Skeletal muscle cell (primary cell): ENCODE measurements at places on chromosomes 3 and 15.

GRCh38 chr3:174125267-174125824 lies 727.8 kb downstream of the NLGN1 start:
- DNase-seq, result peak; percentile 4

DNA sequence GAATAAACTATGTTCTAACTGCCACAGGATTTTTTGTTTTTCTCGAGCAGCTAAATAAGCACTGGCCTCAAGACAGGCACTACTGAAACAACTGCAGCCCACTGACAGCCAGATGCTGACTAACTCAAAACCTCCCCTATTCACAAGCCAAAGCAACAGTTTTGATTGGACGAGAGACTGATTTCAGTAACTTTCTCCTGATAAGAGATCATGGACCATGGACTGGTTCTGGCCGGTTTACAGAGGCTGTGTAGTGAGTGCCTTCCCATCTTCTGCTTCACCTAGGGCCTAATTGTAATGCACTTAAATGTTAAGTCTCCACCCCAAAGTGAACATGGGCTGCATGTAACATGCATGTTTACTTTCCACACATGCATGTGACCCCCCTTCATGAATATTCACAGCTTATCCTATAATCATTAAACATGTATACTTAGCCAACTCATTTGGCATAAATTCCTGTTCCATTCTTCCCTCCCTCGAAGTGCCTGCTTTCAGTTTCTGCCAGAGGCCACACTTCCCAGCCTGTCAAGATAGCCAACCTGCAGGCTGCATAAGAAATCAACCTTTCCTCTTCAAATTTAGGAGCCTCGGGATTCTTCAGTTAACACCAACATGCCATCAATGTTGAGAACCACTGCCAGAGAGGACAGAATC lies 108.2 kb downstream of the ULK4 start:
- no peak for DNase-seq

GRCh38 chr3:148319161-148319915 lies 378.4 kb upstream of the AGTR1 start:
- peak; percentile 67 for DNase-seq

- peak; percentile 6 for DNase-seq
Measured at GRCh38 chr15:101445562-101446517, 43.7 kb downstream of the PCSK6 start.

GRCh38 chr3:140292170-140292569 lies 357.2 kb downstream of the CLSTN2 start:
- peak; percentile 46 for DNase-seq

GRCh38 chr3:43894176-43895049 lies 203.7 kb downstream of the ABHD5 start:
- peak; percentile 60 for DNase-seq

GRCh38 chr3:178504128-178504527 lies 32.1 kb upstream of the KCNMB2 start:
- DNase-seq, result no peak

DNA sequence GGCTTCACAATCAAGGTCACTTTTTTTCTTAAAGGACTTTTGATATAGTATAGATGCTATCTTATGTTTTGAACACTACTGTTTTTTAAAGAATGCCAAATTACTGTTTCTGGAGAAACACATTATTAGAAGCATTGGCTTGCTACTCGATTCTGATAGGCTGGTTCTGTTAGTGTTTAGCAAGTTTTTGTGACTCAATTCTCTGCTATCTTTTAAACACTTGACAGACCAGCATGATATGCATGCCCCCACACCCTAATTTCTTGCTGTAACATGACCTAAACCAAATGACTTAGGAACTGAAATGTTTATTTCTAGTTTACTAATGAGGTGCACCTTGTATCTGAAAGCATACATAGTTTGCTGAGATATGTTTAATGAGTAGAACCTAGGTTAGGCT lies 5.5 kb upstream of the IL20RB start:
- no peak for DNase-seq

DNA sequence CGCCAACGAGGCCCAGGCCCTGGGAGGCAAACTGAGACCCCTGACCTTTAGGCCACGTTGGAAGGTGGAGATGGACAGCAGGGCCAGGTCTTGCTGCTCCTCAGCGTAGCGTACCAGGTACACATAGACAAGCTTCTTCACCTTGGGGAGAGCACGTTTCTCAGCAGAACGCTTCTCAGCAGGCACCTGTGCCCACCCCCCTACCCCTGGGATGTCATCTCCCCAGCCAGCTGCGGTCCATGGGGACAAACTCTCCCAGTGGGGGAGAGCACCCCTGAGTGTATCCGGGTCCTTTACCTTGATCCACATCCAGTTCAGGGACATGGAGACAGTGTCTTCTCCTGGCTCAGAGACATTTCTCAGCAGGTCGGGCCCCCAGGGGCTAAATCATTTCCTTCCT lies 21.0 kb downstream of the AP3B2 start:
- no peak for DNase-seq

- DNase-seq, result no peak
Measured at GRCh38 chr3:134060561-134061385, 31.0 kb upstream of the SLCO2A1 start.

GRCh38 chr3:52005571-52005986 lies 9.9 kb upstream of the RPL29 start:
- DNase-seq, result peak; percentile 56

- DNase-seq, result no peak
Measured at GRCh38 chr3:11236588-11237461, 35.4 kb upstream of the ATG7 start.

- no peak for DNase-seq
Measured at GRCh38 chr15:73766598-73766997, 13.4 kb upstream of the INSYN1 start.

DNA sequence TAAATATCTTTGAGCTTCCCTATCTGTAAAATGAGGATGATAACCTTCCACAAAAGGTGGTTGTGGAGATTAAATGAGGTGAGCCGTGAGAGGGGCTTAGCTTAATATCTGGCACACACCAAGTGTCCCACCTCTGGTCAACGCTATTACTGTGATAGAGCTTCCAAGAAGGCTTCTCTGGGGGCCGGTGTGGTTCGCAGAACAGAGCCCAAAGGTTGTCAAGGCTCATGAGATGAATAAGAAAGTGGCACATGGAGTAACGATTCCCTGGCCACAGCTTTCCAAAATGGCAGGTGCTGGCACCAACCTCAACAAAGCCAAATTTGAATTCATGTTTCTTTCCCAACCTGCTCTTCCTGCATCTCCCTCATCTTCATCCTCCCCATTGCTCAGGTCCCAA lies 10.4 kb downstream of the KY start:
- DNase-seq, result no peak

DNA sequence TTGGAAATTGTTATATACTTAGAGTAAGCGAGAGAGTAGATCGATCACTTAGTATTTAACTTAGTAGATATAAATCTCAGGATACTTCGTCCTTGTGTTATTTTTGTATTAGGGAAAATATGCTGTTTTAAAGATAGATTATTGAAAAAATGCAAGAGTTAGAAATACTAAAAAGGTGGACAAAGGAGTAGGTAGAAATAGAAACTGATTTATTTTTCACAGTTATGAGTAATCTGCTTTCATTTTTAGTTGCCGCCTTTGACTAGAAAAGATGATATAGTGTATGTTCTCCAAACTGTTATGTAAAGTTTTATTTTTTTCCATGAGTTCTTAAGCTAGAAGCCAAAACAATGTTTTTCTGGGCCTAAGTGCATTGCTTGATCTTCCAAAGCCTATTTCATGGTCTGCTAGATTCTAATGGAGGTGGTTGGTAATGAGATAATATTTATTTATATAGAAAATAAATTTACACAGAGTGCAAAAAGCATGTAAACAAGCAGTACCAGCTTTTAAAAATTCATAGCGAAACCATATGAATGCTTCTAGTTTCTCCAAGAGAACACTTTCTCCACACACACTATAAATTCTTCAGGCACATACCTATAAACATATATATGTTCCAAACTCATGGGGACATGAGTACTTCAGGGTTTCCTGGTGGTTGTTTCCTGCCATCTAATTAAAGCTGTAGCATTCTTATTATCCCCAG lies 61.1 kb downstream of the DIPK2A start:
- no peak for DNase-seq

DNA sequence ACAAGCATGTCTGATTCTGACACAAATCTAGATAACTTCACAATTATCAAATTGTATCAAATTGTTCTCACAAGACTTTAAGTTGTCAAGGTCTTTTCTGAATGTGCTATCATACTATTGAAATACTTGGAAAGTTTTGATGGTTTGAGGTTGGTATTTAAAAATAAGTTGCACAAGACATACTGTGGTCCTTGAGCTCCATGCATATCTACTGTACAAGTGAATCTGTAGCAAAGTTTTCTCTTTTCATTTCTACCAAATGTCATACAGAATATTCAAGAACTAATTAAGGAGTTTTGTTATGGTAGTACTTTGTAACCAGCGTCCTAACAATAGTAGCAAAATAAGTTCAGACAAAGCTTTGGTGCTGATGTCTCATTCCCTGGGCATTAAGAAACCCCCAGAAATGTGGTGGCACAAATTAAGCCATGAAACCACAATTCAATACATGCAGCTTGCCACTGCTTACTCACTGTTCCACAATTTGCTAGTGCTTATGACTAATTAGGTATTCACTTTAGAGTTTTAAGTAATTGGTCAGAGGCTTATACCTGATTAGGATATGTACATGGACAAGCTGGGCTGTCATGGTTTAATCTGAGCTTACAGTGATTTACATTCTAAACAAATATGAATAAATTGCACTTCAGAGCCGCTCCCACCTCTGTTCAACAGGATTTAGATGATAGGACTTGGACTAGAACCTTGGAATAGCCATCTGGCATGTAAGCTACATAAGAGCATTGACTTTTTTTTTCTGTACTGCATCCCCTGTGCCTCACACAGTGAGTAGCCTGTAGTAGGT lies 8.8 kb downstream of the TBC1D23 start:
- peak; percentile 77 for DNase-seq

- no peak for DNase-seq
Measured at GRCh38 chr15:68639926-68640600, 61.3 kb downstream of the CORO2B start.

- DNase-seq, result no peak
Measured at GRCh38 chr3:168102735-168103410, 7.1 kb upstream of the GOLIM4 start.

DNA sequence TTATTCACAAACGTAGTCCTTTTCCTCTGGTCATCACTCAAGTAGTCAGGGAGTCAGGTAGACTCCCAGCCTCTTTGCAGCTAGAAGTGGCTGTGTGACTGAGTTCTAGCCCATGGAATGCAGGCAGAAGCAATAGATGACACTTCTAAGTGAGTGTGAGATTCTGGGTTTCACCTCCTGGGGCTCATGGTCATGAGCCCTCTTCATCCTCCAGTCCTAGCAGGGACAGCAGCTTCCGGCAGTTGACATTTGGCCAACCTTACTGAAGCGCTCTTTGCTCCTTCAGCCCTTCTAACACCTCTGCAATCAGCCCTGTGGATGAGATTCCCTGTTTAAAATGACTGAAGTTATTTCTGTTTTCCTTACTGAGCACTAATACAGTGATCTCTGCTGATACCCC lies 21.8 kb downstream of the SLC12A8 start:
- DNase-seq, result no peak

GRCh38 chr3:24017305-24017704 lies 72.2 kb downstream of the NR1D2 start:
- DNase-seq, result no peak

- no peak for DNase-seq
Measured at GRCh38 chr3:72510247-72510646, 338.0 kb downstream of the SHQ1 start.

DNA sequence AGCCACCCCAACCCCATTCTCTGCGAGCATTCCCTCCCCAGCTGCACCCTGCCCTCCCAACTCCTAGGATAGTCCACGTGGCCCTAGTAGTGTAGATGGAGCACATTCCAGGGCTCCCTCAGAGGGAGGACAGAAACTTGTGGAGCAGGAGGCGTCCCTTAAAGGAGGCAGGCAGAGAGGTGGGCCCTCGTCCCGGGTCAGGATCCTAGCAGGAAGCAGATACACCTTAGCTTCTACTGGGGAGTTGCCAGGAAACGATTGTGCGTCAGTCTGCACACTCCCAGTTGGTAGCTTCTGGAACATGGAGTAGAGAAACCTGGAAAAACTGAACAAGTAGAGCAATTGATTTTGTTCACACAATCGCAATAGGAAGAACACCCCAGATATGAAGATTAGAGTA lies 43.9 kb upstream of the KLHL25 start:
- no peak for DNase-seq

- no peak for DNase-seq
Measured at GRCh38 chr3:175325440-175325839, 466.3 kb downstream of the NAALADL2 start.

DNA sequence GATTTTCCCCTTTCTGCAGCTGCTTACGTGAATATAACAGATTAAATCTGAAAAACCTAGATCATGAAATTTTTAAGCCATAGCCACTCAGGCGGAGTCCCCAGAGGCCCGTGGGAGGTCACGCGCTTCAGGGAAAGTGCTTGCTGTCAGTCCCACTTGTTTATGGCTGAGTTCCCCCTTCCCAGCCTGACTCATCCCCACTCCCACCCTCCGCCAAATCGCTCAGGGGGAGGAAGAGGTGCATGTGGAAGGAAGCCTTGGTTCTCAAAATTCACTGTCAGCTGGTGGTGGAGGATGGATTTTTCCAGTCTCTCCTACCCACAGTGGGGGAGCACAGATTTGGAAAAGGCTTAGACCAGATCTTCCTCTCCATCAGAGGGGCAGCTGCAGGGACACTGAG lies 67.4 kb downstream of the CORO2B start:
- DNase-seq, result no peak

- no peak for DNase-seq
Measured at GRCh38 chr15:68485721-68486360, 53.9 kb upstream of the ITGA11 start.

GRCh38 chr3:58672451-58672850 lies 5.9 kb upstream of the FAM3D start:
- no peak for DNase-seq

DNA sequence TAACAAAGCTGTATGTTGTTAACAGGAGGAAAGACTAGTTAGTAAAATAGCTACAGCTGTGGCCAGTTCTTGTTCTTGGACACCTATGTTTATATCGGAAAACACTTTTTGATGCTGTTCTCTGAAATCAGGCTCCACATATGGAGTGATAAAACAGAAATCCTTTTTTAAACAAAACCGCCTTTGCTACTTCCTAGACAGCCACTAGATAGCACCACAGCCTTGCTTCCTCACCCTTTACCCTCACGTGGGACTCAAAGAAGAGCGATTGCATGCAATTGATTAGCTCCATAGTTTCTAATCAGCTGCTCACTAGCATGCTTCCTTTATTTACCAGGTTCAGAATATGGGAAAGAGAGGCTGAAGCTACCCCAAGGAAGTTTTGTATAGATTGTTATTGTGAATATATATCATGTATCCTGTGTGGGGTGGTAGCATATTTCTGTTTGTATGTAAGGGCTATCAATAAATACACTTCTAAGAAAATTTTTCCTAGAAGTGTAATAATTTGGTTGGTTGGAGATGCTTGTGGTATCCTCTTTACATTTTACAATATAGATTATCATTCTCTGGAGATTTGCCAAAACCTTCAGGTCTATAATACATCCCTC lies 4.3 kb upstream of the MTFMT start:
- no peak for DNase-seq

- DNase-seq, result no peak
Measured at GRCh38 chr3:63807961-63808565, 11.0 kb upstream of the C3orf49 start.
